ENCODE measurements at places on chromosomes 6 and 20.
A peak's percentile ranks its signal among the peaks of the same experiment; 100 is the strongest.

- no peak for DNase-seq
These were observed 22.6 kb upstream of the BTN3A2 start for GRCh38 chr6:26342106-26343004.

DNA sequence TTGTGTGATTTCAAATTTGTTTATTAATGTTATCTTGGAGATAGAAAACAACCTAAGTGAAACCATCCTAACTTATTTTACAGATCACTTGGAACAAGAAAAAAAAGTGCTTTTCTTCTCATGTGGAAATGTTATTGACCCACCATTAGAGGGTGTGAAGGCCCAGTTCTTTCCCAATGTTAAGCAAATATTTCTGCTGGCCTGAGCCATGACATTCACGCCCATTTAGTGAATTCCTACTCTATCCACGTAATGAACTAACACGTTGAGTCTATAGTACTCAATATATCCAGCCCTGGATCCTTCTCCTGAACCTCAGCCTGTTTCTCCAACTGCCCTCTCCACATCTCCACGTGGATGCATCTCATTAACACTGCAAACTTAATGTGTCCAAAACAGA lies 180.6 kb upstream of the ZFP64 start:
- DNase-seq = no peak

- no peak for DNase-seq
These were observed 19.9 kb downstream of the TREM1 start for GRCh38 chr6:41266541-41266940.

GRCh38 chr6:73435236-73435635 lies 16.9 kb downstream of the CGAS start:
- no peak for DNase-seq

DNA sequence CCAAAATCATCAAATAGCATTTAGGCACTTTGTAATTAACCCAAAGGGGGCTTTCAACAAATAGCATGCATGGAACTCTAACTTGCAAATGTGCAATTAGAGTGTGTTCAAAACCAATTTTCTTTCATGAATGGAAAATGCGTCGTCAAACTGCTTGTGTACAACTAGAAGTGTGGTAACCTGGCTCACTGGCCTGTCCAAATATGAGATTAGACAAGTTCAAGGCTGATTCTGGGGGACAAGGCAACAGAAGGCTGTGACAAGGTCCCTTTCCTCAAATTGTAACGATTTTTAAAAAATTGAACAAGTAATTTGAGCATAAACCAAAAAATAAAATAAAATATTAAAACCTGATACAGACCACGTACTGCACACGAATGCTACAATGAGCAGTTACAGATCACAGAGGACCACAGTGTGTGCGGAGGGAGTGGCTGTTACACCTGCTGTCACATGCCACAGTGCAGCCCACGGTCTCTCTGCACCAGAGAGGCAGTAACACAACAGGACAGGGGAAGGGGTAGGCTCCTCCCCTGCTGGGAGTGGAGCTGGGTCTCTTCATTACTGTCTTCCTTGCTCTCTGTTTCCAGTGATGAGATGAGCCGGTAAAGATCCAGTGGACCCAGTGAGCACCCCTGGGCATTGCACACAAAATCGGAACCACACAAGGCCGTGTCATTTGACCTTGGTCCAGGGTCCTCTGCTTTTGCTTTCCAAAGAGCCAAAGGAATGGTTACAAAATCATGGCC lies 252.2 kb upstream of the PDE10A start:
- no peak for DNase-seq

DNA sequence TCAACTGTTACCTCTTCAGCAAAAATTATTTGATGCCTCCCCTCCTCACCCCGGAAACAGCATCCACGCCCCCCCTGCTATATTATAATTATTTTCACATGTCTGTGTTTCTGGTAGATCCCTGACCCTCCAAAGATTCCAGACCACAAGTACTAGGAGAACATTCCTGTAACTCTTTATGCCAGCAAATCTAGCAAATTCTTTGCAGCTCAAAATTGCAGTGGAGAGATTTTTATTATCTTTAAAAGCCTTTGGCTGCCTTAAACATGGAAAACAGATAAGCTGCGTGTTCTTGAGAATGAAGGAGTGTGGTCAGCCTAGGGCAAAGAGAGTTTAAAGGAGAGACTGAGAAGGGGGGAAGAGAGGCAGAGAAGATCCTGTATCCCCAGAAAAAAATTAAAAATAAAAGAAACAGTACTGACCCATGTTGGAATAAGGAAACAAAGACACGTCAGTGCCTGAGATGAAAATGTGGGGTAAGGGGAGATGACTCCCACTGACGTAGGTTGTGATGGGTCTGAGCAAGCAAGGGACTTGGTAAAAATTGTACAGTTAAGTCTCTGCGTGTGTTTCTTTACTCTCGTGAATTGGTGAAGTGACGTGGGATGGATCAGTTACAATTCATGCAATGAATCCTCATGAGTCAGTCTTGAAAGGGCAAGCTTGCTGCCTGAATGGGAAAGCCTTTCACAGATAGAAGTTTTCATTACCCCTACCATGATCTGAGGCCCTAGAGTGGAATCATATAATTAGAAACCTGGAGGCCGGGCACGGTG lies 8.3 kb downstream of the ID4 start:
- no peak for DNase-seq

DNA sequence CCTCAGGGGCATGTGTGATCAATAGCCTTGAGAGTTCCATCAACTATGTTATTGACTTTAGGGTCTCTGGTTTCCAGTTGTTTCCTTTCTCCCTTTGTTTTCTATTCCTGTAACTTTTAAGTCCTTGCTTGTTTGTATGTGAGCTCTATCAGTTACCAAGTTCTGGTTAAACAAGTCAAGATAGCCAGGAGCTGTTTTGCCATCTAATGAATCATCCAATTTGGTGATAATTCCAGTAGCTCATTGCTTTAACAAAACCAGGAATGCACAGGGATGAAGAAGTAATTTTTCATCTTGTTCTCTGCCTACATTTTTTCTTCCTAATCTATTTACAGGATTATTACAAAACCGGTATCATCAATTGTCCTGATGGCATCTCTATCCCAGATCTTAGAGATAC lies 36.5 kb downstream of the KCTD20 start:
- DNase-seq = no peak

DNA sequence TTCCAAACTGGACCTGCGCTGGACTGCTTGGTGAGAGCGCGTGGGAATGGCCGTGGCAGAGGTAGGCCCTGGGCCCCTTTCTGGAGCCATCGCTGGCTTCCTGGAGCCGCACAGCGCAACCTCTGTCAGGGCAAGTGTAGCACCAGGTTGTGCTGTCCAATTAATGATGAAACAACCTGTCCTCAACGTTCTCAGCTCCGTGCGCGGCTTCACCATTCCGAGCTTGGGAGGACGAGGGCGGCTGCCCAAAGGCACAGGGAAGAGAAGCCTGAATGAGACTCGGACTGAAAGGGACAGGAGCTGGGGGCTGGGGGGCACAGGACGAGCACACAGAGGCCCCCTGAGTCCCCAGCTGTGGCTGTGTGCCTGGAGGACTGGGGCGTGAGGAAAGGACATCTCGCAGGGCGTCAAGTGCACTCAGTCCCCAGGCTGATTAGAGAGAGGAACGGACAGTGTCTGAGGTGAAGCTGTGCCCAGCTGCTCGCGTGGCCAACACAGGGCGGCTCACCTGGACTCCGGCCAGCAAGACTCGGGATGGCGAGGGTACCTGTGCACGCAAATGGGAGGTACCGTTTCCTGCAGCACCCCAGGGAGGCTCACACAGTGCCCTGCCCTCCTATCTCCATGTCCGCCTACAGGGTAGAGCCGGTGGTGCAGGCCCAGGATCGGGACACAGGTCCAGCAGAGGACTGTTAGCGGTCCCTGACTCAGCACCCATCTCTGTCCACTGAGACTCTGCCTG lies 403.3 kb downstream of the TAF4 start:
- no peak for DNase-seq

DNA sequence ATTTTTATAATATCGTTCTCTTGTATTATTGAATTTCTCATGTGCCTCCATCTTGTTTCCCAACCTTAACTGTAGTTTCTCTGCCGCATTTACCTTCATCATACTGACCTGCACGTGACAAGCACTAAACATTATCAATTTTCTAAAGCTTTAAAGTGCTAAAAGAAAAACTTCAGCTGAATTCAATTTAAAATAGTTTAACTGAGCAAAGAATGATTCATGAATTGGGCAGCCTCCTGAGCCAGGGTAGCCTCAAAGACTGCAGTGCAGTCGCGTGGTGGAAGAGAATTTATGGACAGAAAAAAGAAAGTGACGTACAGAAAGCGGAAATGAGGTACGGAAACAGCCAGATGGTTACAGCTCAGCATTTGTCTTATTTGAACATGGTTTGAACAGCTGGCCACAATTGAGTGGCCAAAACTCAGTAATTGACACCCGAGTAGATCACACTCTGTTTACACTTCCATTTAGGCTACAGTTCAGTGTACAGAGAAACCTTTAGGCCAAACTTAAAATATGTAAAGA lies 4.2 kb upstream of the ZDHHC14 start:
- DNase-seq = no peak

GRCh38 chr6:64538722-64539121 lies 903.1 kb downstream of the PHF3 start:
- no peak for DNase-seq

GRCh38 chr20:19735446-19735845 lies 22.6 kb upstream of the RIN2 start:
- DNase-seq = no peak

DNA sequence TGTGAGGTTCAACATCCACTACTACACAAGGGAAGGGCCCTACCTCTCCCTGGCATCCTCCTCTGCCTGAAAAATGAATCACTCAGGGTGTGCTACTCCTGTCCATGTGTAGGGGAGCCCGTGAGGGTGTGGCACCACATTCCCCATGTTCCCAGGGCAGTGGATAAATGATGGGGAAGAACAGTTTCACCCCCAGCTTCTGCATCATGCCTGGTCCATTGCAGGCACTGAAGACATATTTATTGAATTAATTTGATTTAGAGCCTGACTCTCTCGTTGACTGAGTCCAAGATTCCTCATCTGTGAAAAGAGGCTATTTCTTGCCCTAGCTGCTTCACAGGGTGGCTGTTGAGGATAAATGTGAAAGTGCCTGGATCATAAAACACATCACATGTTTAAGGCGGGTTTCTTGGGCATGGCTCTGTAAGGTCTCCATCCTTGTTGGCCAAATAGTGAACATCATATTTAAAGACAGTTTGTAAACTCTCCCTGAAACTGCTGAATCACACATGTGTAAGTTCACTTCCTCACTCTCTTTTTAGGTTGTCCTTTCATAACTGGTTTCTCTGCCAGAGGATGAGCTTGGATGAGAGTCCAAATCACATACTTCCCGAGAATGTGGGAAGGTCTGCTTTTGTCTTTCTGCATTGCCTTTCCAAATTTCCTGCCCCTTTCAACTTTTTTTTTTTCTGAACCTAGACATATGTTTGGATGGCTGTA lies 79.7 kb upstream of the FYN start:
- DNase-seq = no peak

DNA sequence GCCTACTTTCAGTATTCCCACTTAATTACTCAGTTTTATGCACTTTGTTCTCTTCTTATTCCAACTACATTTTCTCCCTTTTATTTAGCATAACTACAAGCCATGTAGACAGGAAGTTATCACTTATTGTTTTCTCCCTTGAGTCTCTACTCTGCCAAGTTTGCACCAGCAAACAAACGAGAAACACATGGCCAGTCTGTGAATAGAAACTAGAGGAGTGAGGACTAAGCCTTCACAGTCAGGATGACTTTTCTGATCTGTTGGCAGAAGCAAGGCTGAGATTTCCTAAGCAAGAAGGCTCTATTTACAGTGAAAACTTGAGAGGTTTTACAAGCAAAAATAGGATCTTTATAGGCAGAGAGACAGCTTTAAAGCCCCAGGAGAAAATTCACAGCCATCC lies 69.8 kb upstream of the TINAG start:
- DNase-seq = no peak

DNA sequence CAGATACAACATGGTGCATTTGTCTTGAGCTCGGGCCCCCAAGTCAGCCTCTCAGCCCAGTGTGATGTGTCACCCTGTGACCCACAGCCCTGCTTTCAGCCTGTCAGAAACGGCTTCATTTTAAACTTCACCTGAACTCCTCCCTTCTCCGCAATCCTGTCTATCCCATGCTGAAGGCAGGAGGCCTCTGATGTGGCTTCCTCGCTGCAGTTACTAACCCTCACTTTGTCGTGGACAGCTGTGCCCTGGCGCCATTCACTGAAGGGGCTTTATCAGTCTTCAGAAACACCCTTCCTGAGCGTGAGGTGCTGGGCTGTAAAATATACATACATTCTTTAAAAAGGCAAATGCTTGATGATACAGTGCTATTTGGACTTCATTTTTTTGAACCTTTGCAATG lies 7.9 kb upstream of the ENTPD6 start:
- no peak for DNase-seq

DNA sequence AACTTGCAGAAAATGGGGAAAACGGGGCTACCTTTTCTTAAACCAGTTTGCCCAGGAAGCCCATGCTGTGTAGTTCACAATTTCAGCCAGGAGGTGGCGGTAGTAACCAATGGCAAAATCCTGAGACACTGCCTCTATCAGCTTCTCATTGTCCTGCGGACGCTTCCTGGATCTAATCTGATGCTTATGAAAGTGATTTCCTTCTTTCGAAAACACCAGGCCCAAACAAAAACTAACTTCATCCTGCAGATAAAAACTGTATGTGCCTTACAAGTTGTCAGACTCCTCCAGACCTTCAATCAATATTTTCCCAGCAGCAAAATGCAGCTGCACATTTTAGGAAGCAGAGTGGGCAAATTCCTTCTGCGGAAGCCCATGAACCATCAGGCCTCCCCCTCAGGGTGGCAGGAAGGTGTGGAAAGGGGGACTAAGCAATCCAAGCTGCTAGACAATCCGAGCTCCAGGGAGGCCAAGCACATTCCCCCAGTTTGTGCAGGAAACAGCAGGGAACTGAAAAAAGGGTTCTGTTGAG lies 88.5 kb downstream of the LY86 start:
- DNase-seq = peak; percentile 68

GRCh38 chr6:25583099-25583498 lies 68.9 kb upstream of the SCGN start:
- DNase-seq = no peak

- no peak for DNase-seq
These were observed 42.8 kb upstream of the LY86 start for GRCh38 chr6:6545616-6546317.

- DNase-seq = no peak
These were observed 368.3 kb upstream of the SASH1 start for GRCh38 chr6:147974376-147974775.
